ENCODE measurements at places on chromosomes 6 and 20.

- peak; percentile 48 for DNase-seq
Observed at GRCh38 chr6:11043961-11044711, at the start of gene ELOVL2. Gene ELOVL2, minus strand, starts transcription at chr6:11044305. Its CDS starts 75 bp downstream, at chr6:11044230.

GRCh38 chr6:34866509-34866908 lies 21.3 kb downstream of the TAF11 start:
- DNase-seq, result no peak

DNA sequence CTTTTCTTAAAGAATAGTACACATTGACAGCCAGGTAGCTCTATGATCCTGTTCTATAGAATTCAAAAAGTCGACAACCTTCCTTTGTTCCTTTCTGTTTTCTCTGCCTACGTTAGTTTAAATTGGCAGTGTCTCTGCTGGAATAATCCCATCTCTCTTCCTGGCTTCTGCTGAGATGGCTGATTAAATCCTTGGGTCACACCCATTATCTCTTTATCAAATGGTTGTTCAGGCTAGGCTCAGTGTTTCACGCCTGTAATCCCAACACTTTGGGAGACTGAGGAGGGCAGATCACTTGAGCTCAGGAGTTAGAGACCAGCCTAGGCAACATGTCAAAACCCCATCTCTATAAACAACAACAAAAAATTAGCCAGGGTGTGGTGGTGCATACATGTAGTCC lies 44.4 kb downstream of the HFE start:
- DNase-seq, result no peak

- DNase-seq, result no peak
Observed at GRCh38 chr6:131414956-131415355, 158.1 kb upstream of the ARG1 start.

GRCh38 chr6:35497571-35498421 lies 917 bp upstream of the TEAD3 start:
- peak; percentile 73 for DNase-seq

GRCh38 chr6:31687321-31687720 lies 6.5 kb upstream of the LY6G5C start:
- no peak for DNase-seq

DNA sequence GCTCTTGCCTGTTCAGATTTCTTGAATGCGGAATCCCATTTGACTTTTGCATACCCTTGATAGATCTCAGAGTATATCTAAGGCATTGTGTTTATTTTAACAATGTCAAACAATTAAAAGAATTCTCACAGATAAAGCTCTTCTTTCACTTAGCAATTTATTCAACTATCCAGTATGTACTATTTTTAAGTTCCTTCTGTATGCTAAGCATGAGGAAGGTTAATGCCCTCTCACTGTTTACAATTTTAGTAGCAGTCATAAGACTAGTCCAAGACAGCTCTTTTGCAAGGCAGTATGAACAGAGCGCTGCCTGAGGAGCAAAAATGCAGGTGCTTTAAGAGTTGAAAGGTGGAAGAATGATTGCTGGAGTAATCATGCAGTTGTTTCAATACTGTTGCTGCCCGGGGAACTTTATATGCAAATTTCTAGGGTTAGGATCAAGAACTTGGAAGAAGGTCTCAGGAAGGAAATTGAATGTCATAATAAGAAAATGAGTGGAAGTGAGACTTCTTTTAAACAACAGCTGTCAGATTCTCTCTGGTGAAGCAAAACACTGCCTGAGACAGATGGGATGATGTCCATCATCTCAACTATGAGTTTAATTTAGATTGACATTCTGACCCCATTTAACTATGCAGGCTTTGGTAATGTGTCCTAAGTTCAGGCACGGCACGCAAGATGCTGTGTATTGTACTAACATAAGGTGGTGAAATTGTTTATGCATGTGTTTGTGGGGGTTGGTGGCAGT lies 1303.5 kb upstream of the CITED2 start:
- no peak for DNase-seq

- no peak for DNase-seq
Observed at GRCh38 chr6:44007818-44008621, 119.2 kb downstream of the MRPL14 start.

GRCh38 chr6:136958168-136958567 lies 36.1 kb downstream of the SLC35D3 start:
- no peak for DNase-seq

DNA sequence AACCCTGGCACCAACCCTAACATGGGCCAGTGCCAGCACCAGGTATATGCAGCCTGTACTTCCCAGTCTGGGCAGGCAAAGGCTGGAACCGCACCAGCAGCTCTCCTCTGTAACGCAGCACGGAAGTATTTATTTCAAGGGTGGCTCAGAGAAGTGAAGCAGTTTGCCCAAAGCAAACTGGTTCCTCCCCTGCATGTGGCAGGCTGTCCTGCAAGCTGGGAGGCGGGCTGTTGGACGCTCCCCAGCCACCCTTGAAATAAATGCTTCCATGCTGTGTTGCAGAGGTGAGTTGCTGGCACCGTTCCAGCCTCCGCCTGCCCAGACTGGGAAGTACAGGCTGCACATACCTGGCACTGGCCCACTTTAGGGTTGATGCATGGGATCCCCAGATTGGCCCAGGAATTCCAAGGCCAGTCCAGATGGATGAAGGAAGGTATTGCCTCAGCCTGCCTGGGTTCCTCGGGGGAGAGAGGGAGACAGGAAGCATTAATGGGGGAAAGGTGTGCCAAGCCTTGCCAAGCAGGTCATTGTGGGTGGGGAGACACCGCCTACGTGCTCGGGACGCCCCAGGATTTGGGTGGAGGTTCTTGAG lies 49.8 kb downstream of the PPARD start:
- DNase-seq, result no peak

DNA sequence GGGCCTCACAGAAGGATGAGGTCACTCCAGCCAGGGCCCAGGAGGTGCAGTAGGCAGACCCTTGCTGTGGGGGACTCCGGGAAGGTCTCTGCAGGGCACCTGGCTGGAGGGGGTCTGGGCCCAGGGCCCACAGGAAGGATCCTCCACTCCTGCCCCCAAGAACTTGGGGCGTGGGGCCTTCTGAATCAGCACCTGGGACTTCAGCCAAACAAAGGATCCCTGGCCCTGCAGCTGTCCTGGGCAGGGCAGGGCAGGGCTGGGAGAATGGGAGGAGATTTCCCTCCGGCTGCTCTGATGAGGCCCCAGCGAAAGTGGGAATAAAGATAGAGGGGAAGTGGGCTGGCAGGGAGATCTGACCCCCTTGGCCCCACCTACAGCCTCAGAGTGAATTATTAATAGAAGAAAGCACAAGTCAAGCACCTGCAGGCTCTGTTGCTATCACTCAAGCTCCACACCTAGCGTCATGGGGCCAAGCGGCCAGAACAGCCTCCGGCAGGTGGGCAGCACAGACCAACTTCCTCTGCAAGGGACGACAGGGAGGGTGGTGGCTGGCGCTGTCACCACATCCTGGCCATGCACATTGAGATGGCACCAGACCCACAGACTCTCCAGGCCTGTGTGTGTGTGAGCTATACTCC lies 61.6 kb upstream of the MRPS10 start:
- peak; percentile 17 for DNase-seq

- no peak for DNase-seq
Observed at GRCh38 chr6:38579010-38579628, 60.6 kb downstream of the BTBD9 start.
